ENCODE measurements at places on chromosomes 16 and 17.

DNA sequence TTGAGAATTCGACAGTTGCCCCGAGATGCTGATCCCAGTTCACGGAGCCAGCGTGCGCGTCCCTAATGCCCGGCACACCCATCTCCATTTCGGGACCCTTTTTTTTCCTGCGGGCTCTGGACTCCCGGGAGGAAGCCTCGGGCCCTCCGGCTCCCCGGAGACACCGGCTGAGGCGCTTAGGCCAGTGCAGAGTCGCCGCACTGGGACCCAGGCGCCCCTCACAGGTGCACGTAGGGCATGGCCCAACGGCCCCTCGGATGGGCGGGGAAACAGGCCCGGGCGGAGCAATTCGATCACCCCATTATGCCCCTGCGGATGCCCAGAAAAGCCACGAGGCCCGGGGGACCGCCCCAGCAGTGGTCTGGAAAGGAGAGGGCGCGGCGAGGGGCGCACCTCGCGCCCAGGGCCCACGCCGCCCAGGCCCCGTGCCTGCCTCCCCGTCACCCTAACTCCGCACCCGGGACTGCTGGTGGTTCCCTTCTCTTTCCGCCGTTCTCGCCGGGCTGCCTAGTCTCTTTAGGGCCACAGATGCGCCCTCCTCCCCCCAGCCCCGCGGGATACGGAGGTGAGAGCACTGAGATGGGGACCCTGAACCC is 18.5 kb upstream of the ZFHX3 start:
- no peak for DNase-seq

- no peak for DNase-seq
Measured at GRCh38 chr17:45750779-45751440, 33.2 kb upstream of the CRHR1 start.

DNA sequence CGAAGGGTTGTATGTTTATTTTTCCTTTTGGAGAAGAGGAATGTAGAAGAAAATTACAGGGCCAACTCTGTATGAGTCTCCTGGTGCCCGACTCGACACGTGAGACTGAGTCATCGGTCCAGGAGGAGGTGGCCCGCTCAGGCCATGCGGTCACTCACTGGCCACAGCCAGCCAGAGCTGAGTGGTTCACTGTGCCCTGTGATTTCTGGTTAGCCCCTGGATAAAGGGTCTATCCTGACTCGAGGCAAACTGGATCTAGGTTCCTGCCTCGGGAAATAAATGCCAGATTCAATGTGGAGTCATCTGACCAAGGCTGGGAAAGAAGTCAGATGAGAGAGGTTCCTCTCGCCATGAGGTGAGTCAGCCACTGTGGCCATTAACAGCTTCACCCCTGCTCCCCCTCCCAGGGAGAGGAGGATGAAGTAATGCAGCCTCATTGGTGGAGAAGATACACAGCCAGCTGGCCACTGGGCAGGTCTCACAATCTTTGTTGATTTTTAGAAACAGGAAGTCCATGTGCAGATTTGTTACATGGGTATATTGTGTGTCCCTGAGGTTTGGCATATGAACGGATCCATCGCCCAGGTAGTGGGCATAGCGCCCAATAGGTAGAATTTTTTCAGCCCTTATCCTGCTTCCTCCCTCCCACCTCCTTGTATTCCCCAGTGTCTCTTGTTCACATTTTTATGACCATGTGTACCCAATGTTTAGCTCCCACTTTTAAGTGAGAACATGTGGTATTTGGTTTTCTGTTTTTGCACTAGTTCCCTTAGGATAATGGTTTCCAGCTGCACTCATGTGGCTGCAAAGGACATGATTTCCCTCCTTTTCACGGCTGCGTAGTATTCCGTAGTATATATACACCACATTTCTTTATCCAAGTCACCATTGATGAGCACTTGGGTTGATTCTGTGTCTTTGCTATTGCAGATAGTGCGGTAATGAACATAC is 21.7 kb upstream of the USP36 start:
- no peak for DNase-seq

GRCh38 chr16:23020084-23020483 is 129.2 kb downstream of the USP31 start:
- no peak for DNase-seq

- DNase-seq, result no peak
Measured at GRCh38 chr16:53899431-53899830, 195.5 kb downstream of the FTO start.

DNA sequence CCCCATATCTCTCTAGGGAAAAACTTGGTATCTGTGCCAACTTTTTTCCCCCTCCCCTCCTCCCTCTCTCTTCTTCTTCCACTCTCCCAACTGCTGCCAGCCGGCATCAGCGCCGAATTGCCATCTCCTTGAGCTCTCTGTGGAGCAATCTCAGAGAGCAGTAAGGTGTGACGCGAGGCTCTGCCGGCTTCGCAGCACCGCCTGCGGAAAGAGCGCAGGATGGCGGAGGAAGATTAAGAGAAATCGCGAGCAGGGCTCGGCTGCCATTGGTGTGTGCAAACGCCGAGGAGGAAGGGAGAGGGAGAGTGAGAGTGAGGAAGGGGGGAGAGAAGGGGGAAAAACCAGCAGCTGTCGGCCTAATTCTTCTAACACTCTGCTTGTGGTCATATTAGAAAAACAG is 44.2 kb downstream of the NEUROD2 start:
- DNase-seq, result no peak

GRCh38 chr16:87369117-87369765 is 14.3 kb downstream of the FBXO31 start:
- DNase-seq, result no peak

- DNase-seq, result no peak
Measured at GRCh38 chr16:90040152-90041023, 21.1 kb upstream of the DBNDD1 start.

- no peak for DNase-seq
Measured at GRCh38 chr16:49918257-49918656, 62.3 kb upstream of the ZNF423 start.

DNA sequence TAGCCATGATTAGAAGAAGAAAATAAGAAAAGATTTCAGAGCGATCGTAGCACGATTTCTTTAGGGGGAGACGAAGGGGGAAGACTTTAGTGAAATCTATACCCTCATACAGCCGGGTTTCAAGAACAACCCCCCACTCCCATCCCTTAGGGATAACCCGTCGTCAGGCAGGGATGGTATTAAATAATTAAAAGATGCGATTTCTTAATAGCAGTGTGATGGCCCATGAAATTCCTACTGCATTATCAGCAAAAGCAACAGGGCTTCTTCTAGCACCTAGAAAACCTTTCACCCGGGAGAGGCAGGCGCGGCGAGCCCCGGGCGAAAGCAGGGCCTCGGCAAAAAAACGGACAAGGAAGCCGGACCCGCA is 1.4 kb downstream of the CDH11 start:
- no peak for DNase-seq

DNA sequence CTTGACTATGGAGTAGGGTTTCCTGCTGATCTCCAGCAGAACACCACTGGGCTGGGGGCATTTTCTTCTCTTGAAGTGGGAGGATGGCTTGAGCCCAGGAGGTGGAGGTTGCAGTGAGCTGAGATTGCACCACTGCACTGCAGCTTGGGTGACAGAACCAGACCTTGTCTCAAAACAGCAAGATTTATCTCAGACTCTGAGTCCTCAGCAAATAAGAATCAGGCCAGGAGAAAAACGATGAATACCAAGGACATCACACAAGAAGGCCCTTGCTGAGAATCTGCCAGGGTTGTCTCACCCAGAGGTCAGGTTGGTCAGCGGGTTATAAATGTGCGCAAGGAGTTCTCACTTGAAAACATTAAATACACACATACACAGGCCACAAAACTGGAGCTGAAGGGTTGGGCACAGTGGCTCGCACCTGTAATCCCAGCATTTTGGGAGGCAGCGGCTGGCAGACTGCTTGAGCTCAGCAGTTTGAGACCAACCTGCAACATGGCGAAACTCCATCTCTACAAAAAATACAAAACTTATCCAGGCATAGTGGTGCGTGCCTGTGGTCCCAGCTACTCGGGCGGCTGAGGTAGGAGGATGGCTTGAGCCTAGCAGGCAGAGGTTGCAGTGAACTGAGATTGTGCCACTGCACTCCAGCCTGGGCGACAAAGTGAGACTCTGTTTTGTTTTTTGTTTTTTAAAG is 7.7 kb downstream of the MXRA7 start:
- DNase-seq, result no peak

GRCh38 chr17:35540589-35541404 is 3.3 kb upstream of the SLFN12L start:
- peak; percentile 47 for DNase-seq

DNA sequence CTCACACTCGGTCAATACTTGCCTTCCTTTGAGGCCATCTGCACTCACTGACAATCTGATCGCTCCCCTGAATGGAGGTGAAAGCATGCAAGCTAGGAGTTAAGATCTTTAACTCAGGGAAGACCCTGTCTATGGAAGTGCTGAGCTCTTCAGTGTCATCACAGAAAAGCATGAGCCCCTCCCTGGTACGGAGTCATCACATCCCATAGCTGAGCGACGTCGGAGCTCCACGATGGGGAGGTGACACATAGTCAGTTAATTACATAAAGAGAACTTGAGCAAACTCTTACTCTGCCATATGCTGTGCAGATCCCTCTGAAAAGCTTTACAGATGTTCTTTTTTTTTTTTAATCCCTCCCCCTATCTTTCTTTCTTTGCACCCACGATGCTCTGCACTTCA is 463.2 kb downstream of the WWOX start:
- DNase-seq, result no peak

GRCh38 chr17:49015924-49016774 is 19.0 kb downstream of the IGF2BP1 start:
- no peak for DNase-seq

DNA sequence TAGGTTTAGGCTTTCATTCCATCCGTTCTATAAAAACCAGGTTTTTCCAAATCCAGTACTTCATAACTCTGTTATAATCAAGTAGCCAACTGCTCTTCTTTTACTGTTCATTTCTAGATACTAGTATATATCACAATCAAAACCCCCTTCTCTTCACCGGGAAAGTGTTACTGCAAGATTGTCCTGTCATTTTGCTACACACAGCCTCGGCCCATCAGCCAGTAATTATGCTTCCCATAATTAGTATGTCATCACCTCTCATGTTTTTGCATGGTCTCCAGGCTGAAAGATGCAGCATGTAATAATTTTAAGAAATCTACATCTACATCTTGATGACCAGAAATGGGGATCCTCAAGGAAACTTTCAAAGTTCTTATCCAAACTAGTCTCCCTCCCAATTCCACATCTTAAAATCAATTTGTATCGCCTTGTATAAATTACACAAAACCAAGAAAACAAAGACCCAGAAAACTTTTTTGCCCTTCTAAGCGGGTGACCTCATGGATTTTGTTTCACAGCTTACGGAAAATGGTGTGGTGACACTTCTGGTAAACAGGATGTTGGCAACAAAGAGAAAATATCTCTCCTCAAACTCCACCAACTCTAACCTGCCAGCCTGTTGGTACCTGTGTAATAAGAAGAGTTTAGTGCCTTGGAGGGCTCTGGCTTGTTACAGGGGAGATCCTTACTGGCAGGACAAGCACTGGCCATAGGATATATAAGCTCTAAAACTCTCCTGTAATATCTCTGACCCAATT is 9.3 kb downstream of the TACO1 start:
- DNase-seq, result peak; percentile 36

DNA sequence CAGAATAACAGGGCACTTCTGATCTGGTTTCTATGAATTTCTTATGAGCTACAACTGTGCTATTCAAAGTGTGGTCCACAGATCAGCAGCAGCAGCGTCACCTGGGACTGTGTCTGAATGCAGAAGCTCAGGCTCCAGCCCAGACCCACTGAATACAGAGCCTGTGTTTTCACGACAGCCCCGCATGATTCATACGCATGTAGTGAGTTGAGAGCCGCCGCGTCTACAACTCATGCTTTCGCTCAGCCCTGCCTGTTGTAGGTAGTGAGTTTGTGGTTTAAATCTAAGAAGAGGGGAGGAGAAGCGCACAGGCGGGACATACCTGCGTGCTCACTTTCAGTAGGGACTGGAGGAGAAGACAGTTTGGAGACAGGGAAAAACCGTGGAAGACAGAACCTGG is 28.5 kb upstream of the ELAC2 start:
- DNase-seq, result no peak

DNA sequence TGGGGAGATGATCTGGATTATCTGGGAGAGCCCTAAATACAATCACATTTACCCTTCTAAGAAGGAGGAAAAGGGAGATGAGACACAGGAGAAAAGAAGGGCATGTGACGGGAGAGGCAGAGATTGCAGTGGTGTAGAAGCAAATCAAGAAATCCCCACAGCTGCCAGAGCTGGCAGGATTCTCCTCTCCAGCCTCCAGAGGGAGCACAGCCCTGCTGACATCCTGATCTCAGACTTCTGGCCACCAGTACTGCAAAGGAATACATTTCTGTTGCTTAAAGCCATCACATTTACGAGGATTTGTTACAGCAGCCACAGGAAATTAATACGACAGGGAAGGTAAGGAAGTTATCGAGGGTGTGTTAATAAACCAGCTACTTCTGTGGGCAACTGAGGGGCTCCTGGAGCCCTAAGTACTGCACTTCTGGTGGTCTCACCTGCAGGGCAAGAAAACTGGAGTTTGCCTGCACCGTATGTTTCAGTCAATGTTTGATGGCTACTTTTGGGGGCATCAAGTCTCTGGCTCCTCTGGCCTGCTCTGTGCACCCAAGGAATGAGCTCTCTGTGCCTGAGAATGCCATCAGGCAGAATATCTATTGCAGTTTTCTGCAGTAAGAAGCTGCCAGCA is 22.9 kb upstream of the CDH13 start:
- no peak for DNase-seq

GRCh38 chr16:13994239-13995106 is 74.5 kb downstream of the ERCC4 start:
- no peak for DNase-seq

DNA sequence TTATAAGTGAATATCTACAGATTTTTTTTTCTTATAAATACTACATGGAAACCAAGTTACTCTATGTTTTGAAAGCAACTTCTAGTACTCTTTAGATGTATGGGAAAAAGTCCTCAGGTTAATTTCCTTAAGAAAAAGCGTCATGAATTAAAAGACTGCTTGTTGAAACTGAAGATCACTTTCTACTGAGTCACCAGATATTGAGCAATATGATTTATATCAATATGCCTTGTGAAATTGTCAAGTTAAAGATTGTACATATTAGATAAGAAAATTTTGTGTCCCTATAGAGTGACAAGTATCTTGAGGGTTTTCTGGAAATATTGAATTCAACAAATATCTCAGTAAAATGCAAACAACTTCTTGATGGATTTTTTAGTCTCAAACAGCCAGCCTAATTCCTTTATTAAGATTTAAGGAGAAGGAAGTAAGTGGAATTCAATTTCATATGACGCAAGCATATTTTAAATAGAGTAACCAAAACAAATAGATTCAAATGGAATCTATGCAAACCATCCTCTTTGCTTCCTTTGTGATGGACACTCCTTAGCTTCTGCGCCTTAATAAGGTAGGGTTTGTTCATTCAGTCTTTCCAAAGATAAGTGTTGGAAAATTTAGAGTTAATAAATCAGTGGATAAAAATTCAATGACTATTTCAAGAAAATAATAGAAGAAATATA is 16.6 kb downstream of the KRT12 start:
- DNase-seq, result no peak
